Gastroesophageal sphincter (tissue), 4 donors: ENCODE measurements at places on chromosomes 5 and 9. TPM values are rescaled to one million over a fixed set of nuclear protein-coding genes. Genes with fewer than 3 reads are reported as not detected.

Gene ENTREP1
- total RNA-seq, result 18.1 TPM

Gene TAF1L
- 0.05 TPM for total RNA-seq

Gene SPATA31A3
- not detected for total RNA-seq

Gene SPATA31C2
- not detected for total RNA-seq

GRCh38 chr5:167853421-167853820, 438.0 kb upstream of the WWC1 start:
- no peak overlapping the region for H3K27ac ChIP-seq
- ATAC-seq, result no peak
- H3K27me3 ChIP-seq, result no peaks in the 10 kb centered on the region
- no peaks in the 10 kb centered on the region for H3K36me3 ChIP-seq
- H3K4me1 ChIP-seq, result no peaks in the 10 kb centered on the region

DNA sequence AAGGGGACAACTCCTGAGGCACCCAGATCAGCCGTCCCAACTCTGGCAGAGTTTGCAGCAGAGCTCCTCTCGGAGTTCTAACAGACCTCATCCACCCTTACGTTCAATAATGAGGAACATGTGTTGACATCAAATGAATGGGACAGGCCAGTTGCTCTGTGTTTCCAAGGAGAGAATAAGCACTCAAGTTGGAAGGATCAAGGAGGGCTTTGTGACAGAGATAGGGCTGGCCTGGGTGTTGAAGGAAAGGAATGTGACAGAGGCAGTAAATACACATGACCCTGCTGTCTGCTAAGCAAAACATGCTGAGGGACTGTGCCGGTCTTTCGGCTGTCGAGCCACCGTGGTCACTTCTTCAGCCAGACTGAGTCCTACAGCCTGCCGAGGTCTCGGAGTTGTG, 48.2 kb downstream of the GPR107 start:
- peaks cover 91% of the 10 kb centered on the region for H3K36me3 ChIP-seq
- no peaks in the 10 kb centered on the region for H3K27me3 ChIP-seq
- H3K4me1 ChIP-seq, result no peaks in the 10 kb centered on the region
- ATAC-seq, result no peak

DNA sequence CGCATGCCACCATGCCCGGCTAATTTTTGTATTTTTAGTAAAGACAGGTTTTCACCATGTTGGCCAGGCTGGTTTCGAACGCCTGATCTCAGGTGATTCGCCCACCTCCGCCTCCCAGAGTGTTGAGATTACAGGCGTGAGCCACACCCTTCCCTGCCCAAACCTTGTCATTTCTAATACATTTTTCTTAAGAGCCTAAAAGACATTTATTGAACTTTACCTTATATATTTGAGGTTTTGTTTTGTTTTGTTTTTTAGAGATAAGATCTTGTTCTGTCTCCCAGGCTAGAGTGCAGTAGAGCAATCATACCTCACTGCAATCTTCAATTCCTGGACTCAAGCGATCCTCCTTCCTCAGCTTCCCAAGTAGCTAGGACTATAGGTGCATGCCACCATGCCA, 39.8 kb upstream of the FANCC start:
- H3K27me3 ChIP-seq, result peaks cover 7% of the 10 kb centered on the region
- no peak overlapping the region for H3K4me3 ChIP-seq
- H3K36me3 ChIP-seq, result no peaks in the 10 kb centered on the region
- H3K27ac ChIP-seq, result no peak overlapping the region
- no peak for ATAC-seq

DNA sequence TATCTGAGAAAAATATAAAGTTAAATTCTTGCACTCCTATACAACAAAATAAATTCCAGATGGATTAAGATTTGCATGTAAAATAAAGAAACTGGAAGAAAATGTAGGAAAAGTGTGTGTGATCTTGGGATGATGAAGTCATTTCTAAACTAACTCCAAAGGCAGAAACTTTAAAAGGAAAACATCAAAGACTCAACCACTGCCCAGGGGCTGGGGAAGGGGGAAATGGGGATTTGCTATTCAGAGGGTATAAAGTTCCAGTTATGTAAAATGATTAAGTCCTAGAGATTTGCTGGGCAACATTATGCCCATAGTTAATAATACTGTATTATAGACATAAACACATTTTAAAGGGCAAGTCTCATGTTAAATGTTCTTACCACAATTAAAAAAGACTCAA, 254.5 kb downstream of the DEPDC1B start:
- no peak overlapping the region for H3K4me3 ChIP-seq
- no peaks in the 10 kb centered on the region for H3K36me3 ChIP-seq
- H3K27me3 ChIP-seq, result no peaks in the 10 kb centered on the region
- no peaks in the 10 kb centered on the region for H3K4me1 ChIP-seq
- no peak for ATAC-seq
- H3K27ac ChIP-seq, result no peak overlapping the region

DNA sequence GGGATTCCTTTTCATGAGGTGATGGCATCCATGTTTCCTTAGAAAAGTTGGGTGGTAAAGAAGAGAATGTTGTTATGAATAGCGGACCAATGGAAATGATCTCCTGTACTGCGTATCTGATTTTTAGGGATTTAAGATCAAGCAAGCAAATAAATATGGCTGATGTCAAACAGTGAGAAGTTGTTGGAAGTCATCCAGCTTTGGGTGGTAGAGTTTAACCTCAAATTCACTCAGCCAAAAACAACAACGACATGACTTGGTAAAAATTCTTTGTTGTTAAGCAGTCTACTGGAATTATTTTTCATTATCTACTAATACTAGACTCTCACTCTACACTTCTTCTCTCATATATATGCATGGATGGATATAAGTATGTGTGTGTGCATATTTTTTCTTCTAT, 426.5 kb downstream of the CTNND2 start:
- H3K4me3 ChIP-seq, result no peak overlapping the region
- H3K27me3 ChIP-seq, result no peaks in the 10 kb centered on the region
- H3K36me3 ChIP-seq, result no peaks in the 10 kb centered on the region
- no peak for ATAC-seq
